Activated naive CD8-positive, alpha-beta T cell treated with anti-CD3 and anti-CD28 coated beads, Interleukin-2, amount 50 U/mL, for 16 hours (primary cell): ENCODE measurements at places on chromosomes 2 and 18.

DNA sequence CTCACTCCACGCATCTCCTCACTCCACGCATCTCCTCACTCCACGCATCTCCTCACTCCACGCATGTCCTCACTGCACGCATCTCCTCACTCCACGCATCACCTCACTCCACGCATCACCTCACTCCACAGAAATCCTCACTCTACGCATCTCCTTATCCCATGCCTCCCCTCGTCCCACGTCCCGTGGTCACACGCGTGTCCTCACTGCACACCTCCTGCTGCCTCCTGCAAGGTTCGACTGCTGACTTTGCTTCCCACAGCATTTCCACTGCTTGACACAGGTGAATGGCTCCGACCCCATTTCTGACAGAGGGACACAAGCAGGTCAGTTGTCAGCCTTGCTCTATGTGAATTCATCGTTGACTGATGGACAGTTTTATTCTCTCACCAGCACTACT lies 103.0 kb downstream of the USP40 start:
- no peak for DNase-seq

DNA sequence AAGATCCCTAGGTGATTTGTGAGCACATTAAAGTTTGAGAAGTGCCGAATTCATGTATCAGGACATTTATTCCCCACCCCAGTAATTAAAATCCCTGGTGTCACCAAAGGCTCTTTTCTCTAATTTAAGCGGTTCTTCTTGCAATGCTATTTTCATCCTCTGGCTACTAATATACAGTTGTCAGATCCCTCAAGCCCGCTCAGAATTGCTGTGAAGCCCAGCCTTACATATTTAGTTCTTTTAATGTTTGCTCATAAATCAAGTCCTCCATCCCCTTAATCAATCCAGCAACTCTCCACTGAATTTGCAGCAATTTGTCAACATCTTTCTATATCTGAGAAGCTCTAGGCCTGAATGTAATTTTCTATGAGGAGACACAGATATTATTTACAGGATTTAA lies 437.9 kb downstream of the PIK3C3 start:
- DNase-seq: no peak

- DNase-seq: no peak
Measured at GRCh38 chr2:150647943-150648342, 160.5 kb upstream of the RND3 start.

- no peak for DNase-seq
Measured at GRCh38 chr18:44701227-44701626, 20.5 kb downstream of the SETBP1 start.

GRCh38 chr2:233844064-233844807 lies 10.1 kb downstream of the HJURP start:
- no peak for DNase-seq

- DNase-seq: no peak
Measured at GRCh38 chr18:23115683-23116096, 19.6 kb upstream of the CABLES1 start.

GRCh38 chr18:54948350-54948837 lies 10.9 kb downstream of the CCDC68 start:
- no peak for DNase-seq

DNA sequence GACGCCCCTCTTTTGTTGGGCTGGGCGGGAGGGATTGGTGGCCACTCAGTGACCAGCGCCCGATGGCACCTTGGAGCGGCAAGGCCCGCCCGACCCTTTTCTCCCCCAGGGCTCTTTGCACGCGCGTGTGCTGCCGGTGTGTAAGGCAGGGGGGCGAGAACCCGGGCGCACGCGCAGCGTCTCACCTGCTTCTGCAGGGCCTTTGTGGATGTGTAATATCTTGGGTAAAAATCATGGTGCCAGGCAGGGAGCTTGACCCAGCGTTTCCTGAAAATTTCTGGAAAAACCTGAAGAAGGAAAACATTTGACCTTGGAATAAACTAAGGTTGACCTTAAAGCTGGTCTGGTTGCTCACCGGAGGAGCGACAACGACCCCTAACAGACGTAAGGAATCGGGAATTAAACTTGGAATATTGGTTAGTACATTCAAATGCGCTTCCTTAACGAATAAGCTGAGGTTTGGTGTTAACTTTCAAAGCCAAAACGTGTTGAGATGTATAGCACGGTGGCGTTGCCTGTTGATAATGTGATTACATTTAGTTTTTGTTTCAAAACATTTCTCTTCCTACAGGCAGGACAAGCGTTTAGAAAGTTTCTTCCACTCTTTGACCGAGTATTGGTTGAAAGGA lies 438 bp downstream of the HSPE1 start:
- no peak for DNase-seq

DNA sequence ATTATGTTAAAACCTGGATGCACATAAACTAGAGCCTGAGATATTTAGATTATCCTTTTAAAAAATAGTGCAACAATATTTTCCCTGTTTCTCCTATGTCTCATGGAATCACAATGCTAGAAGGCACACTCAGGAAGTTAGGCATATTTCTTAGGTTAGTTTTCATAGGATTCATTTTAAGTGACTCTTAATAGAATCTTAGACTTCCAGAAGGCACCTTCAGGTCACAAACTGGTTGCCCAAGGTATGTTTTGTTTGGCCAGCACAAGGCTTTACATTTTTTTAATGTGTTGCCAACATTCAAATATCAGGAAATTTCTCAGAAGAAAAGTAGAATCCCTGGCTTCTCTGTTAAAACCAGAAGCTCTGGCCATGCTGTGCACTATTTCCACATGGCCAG lies 129.3 kb downstream of the LNPK start:
- no peak for DNase-seq

GRCh38 chr2:205462681-205463345 lies 219.5 kb upstream of the NRP2 start:
- no peak for DNase-seq

DNA sequence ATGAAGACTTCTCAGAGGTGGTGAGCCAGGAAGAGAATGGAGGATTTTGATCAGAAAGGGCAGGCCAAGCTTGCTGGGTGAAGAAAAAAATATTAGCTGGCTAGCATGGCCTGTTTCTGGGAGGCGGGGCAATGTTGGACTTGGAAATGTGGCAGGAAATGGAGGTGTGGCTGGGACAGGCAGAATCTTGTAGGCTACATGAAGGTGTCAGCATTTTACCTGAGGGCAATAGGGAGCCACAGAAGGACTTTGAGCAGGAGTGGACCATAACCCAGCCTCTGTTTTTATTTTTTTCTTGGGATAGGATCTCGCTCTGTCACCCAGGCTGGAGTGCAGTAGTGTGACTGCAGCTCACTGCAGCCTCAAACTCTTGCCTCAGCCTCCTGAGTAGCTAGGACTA lies 31.7 kb downstream of the EMX1 start:
- no peak for DNase-seq

DNA sequence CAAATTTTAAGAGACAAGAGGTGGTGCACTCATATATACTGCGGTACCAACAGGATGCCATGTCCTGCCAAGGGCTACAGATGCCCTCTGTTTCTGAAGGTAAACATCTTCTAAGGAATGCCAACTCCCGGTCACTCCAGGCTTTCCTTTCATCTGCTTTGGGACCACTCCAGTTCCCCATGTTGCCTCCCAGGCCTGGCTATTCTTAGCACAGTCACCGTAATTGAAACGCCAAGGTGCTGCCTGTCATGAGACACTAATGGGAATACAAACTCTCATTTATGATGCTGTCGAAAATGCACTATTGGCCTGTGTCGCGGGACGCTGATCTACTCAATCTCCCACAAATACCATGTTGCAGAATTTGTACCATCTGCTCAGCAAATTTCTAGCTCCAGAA lies 79.6 kb downstream of the KLF7 start:
- no peak for DNase-seq

- no peak for DNase-seq
Measured at GRCh38 chr2:226057914-226058313, 658.4 kb downstream of the NYAP2 start.

DNA sequence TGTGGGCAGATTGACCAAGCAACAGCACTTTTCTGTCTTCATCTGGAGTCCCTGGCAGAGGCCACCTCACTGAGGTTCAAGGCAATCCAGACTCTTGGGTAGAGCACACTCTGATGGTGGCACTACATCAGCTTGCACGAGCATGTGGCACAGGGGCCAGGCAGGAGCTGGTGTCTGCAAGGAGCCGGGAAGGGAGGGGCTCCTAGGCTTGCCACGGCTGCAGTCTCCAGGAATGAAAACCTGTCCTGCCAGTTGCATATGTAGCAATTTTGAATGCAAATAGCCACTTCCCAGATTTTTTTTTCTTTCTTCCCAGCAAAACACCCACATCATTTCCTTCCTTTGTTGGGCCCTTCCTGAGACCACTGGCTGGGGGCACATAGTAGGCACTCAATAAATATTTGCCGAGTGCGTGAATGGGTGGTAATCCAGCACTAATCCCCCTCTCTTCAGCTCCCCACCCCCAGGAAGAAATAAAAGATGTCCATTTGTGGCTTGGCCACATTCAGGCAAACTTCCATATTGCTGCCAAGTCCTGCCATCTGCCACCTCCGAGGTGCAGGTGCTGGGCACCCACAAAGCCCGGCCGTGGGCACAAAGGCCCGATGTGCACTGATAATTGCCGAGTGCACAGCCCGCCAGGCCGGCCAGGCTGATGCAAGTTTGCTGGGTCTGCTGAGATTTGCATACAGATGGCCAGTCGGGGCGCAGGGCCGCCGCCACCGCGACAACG lies 72.4 kb downstream of the MYCN start:
- no peak for DNase-seq

DNA sequence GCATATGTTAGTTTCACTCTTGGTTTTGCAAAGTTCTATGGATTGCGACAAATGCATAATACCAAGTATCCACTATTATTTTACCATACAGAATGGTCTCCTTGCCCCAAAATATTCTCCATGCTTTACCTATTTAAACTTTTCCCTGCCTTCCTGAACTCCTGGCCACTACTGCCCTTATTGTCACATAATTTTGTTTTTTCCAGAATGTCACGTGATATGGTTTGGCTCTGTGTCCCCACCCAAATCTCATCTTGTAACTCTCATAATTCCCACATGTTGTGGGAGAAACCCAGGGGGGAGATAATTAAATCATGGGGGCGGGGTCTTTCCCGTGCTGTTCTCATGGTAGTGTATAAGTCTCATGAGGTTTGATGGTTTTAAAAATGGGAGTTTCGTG lies 760.0 kb downstream of the METTL4 start:
- DNase-seq: no peak

DNA sequence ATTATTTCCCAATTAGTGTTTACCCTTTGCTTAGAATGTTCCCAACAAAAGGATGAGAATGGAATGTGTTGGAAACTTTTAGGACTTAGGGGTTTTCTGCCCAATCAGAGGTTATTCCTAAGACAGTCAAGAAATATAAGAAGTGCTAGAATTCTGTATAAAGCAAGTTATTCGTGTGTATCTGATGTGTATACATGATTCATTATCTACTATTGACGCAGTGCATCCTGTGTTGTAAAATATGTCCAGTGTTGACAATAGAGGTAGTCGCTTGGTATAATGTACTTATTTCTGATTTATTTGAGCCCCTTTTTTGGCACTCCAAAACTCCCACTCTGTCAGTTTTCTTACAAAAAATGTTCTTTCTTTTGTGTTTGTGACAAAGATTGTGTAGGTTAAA lies 881 bp downstream of the PIKFYVE start:
- no peak for DNase-seq

- no peak for DNase-seq
Measured at GRCh38 chr2:241774419-241775222, 2.0 kb upstream of the GAL3ST2 start.

DNA sequence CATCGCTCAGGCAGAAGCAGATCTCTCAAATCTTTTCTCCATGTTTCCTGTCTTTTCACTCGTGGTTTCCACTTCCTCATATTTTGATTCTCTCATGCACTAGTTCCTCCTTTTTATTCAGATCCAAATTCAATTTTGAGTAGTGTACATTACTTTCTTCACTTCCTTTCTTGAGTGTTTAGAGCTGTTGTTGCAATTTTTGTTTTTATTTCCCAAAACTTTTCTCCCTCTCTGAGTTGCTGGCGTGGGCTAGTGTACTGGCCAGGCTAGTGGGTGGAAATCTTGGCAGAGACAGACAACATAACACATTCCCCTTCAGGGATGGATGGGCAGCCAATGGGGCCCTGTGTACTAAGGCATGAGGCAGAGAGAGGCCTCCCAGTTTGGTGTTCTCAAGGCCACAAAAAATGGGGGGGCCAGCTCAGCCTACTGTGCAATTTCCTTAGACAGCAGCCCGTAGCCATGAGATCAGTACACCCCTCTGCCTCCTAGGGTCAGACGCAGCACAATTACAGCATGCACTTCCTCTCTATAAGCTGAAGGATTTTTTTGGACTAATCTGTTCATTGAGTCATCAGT lies 145.1 kb upstream of the PID1 start:
- no peak for DNase-seq

DNA sequence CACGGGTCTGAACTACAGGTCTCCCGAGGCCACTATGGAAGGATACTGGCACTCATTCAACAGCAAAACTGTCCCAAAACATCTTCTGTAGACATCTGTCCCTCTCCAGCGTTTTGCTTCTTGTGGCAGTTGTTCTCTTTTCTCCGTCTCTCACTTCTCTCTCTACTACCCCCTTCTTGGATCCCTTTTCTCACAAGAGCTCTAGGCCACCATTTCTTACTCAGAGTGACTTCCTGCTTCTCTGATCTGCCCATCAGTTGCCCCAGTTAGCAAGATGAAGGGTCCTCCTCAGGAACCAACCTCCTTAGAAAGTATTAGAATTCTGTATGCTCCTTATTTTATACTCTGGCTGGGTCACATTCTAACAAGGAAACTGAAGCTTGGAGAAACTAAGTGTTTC lies 32.6 kb downstream of the BCL2 start:
- DNase-seq: no peak

DNA sequence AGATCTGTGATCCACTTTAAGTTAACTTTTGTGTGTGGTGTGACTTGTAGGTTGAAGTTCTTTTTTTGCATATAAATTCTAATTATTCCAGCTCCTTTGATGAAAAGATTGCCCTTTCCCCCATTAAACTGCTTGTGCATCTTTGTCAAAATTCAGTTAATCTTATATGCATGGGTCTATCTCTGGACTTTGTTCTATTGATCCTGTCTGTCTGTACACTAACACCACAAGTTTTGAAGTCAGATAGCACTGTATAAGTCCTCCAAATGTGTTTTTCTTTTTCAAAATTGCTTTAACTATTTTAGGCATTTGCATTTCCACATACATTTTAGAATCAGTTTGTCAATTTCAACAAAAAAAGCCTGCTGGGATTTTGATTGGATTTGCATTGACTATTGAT lies 137.6 kb downstream of the BCL11A start:
- no peak for DNase-seq

- no peak for DNase-seq
Measured at GRCh38 chr2:215049341-215049740, 89.1 kb downstream of the ABCA12 start.

- no peak for DNase-seq
Measured at GRCh38 chr2:97870396-97870843, 125.3 kb downstream of the TMEM131 start.
